Fibroblast of skin of left biceps (primary cell): ENCODE measurements at places on chromosomes 3 and 15.

DNA sequence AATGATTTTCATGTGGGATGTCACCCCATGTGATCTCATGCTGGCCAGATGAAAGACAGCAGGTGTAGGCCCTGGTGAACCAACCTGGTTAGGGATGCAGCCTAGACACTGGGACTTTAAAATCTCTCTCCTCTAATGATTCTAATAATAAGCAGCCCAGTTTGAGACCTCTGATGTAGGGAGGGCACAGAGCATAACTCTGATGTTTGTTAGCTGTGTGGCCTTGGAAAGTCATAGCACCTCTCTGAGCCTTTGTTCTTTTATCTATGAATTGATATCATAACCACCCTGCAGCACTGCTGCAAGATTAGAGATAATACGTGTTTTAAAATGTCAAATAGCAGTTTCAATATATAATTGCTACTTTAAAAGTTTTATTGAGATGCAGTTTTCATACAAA, 106.0 kb downstream of the RPL22L1 start:
- no peak for DNase-seq

DNA sequence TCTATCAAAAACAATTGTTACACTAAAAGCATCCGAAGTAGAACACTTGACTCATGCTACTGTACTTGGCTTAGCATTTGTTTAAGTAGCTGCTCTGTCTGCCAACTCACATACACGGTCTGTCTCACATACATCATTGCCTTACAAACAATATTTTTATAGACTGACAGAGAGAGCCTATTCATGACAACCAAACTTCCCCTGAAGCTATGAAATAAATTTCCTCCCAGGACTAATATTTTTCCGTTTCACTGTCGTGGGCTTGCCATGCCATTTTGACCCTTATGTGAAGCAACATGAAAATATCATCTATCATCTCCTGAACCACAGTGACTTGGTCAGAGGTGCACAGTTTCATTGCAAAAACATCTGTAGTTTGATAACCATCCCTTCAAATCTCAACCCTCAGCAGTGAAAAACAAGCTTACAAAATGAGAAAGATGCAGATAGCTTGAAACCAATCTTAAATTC, 66.5 kb upstream of the PYGO1 start:
- no peak for DNase-seq

- DNase-seq: peak; percentile 88
These were observed 103.0 kb downstream of the SUCNR1 start for GRCh38 chr3:151976211-151977050.

DNA sequence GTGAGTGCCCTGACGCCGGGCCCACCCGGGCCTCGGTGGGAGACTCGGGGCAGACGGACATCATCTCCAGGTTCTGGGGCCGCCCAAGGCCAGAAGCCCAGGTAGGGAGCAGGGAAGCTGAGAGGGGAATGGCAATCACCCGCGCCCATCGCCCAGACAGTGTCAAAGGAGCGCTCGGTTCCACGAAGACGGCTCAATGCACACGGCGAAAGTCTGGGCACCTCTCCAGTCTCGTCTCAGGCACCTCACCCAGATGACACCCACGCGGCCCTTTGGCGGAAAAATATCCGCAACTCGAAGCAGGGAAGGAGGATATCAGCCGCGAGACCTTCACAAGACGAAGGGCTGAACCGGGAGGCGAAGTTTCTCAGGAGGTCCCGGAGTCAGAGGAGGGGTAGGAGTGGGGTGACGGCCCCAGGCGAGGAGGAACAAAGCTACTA, 916 bp downstream of the IL17RD start:
- DNase-seq: no peak

DNA sequence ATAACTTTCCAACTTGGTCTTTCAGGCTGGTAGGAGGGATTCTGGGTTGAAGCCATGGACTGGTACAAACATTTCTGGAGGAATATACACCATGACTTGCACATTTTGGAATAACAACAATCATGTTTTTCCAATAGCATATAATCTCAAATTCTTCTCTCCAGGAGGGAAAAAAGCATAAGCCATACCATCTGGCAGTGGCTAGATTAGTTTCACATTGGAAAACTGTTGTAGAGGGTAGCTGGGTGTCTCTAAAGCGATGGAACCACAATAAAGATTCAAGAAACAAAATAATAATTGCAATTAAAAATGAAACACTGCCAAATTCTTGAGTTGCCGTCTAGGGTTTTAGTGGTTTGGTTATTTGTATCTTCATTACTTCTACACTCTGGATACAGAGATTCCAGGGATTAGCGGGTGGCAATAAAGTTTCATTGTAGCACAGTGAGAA, 278.5 kb upstream of the RASGRP1 start:
- DNase-seq: peak; percentile 63

DNA sequence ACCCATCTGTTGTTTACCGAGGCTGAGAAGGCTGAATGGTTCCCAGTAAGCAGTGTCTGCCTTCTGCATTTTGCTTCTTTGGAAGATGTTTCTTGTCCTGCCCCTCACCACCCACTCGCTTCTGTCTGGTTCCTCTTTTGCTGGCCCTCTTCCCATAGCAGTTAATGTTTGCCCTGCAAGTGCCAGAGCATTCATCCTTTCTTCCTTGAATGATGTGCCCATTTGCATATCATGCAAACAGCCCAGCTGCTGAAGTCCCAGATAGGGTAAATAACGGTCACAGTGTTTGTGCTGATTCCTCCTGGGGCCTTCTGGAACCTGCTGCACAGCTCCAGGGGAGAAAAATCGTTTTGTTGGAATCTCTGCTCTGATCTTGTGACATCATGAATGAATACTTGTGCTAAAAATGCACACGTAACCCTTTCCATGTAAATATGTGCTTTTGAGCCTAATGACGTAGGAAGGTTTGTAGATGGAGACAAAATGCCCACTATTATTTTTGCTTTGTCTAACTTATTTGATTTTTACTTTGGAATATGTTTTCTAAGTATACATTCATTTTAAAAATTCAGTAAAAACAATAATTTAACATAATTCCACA, 381.0 kb downstream of the SOX2 start:
- DNase-seq: no peak

GRCh38 chr3:37526511-37526910, 335.2 kb upstream of the CTDSPL start:
- DNase-seq: peak; percentile 64
